ENCODE measurements at places on chromosomes 16 and 17.

DNA sequence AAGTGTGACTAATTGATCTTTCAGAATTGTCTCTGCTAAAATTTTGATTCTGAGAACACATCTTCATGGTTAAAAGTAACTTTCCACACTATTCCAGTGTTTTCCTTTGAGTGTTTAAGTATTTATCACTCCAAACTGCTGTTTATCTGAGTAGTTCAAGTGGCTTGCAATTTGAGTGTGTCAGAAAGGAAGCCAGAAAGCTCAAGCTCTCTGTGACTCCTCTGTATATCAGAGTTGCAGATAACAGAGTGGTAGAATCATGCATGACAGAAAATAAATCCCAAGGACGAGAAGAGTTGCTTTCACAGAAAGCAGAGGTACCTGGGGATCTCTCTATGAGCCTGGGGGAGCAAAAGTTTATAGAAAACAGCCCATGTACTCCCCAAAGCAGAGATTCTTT lies 130.0 kb downstream of the CYB561 start:
- DNase-seq, result no peak

DNA sequence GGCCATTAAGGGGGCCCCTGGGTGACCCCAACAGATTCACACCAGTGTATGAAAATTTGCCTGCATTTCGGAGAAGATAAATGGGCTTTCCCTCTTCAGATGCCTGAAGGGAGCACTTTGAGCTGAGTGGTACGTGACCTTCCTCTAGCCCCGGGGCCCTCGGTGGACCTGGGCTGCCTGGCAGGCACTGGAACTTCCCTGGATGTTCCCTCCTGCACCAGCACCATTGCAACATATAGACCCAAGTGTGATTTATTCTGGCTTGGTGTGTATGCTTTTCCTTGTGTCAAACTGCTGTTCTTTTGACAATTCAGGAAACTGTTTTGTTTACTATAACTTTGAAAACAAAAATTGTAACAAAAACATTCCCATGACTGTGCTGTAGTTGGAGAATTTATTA lies 93.8 kb downstream of the TNFRSF13B start:
- no peak for DNase-seq

GRCh38 chr16:1342526-1343427 lies 8.9 kb downstream of the TSR3 start:
- peak; percentile 81 for DNase-seq

DNA sequence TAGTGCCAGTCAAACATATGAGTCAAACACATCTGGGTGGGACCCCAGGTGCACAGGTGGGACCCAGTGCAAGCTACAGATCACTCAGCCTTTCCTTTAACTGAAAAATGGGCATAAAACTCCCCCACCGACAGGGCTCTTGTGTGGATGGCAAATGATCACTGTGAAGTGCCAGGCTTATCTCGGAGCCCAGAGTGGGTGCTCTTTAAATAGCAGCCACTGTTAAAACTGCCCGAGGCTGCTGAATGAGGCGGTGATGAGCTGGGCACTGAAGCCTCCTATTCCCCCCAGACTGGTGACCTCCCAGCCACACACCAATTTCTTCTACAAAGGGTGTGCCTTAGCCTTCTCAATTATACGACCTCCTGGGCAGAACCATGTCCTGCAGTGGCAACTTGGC lies 433.8 kb downstream of the SLC39A11 start:
- DNase-seq, result no peak

- no peak for DNase-seq
These were observed 39.7 kb upstream of the CNTNAP4 start for GRCh38 chr16:76237471-76237870.

- no peak for DNase-seq
These were observed 537 bp downstream of the GOSR1 start for GRCh38 chr17:30477774-30478115.

DNA sequence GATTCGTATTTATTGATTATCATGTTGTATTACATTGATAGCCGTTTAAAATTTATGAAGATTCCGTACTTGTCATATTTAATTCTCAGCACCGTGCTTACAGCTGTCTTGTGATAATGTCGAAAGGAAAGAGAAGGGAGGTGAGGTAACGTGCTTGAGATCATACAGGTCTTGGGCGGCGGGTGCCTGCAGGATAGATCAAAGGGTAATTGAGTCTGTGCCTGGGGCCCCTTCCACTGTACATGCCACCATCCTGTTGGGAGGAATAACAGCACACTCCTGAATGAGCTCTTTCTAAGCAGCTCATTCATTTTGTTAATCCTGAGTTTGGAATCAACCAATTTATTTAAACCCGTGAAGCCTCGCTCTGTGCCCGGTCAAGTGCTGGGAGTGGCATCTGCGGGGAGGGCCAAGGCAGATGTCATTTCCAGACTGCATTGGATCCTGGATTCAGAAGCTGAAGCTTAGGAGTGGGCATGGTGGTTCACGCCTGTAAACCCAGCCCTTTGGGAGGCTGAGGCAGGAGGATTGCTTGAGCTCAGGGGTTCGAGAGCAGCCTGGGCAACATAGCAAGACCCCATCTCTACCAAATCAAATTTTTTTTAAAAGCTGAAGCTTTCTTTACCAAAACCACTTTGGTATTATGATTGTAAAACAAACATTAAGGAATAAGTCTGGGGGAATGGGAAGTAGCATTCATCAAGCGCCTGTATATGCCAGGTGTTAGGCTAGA lies 25.8 kb downstream of the WWOX start:
- DNase-seq, result no peak

DNA sequence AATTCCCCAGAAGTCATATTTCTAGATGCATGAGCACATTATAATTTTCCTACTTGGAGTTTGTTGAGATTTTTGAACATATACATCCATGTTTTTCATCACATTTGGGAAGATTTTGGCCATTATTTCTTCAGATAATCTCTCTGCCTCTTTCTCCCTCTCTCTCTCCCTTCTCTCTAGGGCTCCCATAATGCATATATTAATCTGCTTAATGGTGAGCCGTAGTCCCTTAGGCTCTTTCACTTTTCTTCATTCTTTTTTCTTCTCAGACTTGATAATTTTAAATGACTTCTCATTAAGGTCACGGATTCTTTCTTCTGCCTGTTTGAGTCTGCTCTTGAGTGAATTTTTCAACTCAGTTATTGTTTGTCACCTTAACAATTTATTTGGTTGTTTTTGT lies 101.5 kb downstream of the IRX3 start:
- no peak for DNase-seq

GRCh38 chr17:18256776-18257175 lies 1.8 kb downstream of the FLII start:
- DNase-seq, result no peak

- DNase-seq, result no peak
These were observed 16.8 kb upstream of the PABPN1L start for GRCh38 chr16:88883117-88883895.

GRCh38 chr17:76139801-76140660 lies 1.0 kb downstream of the FOXJ1 start:
- no peak for DNase-seq

- DNase-seq, result no peak
These were observed 145.9 kb downstream of the PRKCB start for GRCh38 chr16:23981429-23982399.

- DNase-seq, result no peak
These were observed 6.3 kb downstream of the CCDC102A start for GRCh38 chr16:57530104-57530521.

DNA sequence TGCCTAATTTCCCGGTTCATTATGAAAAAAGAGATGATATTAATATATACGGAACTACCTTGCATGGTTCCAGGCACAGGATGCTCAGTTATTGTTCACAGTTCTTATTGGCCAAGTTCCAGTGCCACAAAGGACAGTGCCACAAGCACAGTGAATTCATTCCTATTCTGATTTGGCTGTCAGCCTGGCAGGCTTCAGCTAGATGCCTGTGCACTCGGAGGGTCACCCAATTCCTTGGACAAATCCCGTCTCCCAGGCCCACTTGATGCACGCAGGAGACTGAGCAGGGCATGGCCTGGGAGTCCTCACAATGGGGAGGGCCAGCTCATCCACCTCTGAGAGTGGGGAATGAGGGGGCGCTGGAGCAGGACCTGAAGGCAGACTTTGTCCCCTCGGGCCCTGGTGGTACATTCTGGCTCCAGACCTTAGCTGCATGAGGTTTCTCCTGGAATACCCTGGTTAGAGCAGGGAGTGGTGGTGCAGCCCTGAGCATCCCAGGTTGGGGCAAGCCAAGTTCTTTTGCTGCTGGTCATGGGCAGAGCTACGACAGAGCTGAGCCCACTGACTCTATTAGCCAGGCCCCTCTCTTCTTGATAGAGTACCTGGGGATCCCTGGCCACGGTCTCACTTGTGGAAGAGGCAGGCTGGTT lies 41.4 kb downstream of the MIS12 start:
- DNase-seq, result no peak

GRCh38 chr17:48062273-48062672 lies 14.1 kb downstream of the NFE2L1 start:
- no peak for DNase-seq

DNA sequence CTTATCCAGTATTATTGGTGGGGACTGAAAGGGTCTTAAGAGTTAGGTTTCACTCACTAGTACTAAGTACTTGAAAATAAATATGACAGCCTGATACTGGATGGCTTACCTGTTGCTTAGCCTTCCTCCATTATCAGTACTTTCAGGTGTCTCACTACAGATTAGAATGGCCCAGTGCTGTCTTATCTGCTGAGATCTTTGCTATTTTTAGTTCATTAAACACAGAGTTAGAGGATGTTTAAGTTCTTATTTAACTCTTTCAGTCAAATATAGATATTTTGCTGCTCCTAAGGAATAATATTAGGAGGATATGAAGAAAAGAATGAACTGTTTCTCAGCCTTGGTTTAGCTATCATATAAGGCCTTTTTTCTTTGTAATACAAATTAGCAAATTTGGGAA lies 74.8 kb downstream of the NLK start:
- no peak for DNase-seq

DNA sequence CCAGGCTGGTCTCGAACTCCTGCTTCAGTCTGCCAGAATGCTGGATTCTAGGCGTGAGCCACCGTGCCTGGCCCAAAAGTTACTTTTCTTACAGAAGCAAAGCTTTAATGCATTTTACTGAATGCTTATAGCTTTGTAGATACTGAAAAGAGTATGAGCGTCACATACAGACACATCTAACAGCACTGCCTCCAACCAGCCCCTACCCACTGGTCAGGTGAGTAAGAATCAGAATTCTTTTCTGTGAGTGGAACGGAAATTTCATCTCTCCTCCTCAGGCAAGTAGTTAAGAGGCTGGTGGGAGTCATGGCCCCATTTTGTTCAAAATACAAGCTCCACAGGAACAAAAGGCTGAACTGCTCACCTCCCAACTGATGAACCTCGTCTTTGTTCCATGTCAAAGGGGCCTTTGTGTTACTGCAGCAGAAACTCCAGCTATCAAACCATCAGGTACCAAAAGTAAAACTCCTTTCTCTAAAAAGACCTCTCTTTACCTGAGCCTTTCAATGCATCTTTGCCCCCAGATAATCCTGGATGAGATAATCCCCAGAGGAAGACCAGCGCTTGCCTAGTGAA lies 92.4 kb upstream of the RPH3AL start:
- no peak for DNase-seq

DNA sequence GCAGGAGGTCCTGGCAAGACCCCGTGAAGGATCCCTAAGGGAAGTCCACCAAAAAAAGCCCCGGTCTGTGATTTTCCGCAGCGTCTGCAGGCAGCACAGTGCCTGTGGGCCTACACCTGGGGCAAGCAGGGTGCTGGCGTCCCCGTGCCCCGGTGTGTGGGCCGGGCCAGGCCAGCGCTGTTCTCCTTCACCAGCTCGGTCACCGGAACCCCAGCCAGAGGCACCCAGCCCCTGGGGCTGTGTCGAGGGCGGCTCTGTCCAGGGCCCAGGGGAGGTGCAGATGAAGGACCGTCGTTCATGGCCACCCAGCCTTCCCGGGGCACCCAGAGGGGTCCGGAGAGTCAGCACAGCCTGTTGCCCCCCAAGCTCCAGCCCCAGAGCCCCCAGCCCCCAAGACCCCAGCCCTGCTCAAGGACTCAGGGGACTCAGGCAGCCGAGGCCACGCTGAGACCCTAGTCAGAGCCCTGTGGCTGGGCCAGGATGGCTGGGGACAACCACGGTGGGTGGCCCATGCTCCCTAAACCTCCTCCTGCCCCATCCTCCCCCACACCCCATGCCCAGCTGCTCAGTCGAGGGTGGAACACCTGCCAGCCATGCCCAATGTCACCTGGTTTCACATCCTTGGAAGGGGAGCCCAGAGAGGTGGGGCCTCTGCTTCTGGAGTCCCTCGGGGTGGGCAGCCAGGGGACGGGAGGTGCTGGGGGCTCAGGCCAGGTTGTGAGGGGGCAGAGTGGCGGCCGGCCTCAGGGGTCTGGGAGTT lies 5.7 kb upstream of the C1QTNF8 start:
- DNase-seq, result no peak

DNA sequence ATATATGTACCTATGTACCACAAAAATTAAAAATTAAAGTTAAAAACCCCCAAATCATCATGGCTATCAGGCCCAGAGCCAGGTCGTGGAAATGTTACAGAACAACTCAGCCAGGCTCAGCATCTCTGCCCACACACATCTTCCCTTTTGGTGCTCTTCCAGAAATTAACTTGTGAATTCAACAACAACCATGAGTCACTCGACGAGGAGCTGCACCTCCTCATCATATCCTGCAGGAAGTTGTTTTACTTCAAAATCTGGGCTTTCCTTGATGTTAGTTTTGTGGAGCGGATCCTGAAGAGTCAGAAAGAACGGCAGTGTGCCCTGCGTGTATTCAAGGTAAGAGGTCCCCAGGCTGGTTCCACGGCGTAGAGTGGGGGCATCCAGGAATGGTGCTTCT lies 10.6 kb downstream of the FBXO39 start:
- DNase-seq, result no peak

DNA sequence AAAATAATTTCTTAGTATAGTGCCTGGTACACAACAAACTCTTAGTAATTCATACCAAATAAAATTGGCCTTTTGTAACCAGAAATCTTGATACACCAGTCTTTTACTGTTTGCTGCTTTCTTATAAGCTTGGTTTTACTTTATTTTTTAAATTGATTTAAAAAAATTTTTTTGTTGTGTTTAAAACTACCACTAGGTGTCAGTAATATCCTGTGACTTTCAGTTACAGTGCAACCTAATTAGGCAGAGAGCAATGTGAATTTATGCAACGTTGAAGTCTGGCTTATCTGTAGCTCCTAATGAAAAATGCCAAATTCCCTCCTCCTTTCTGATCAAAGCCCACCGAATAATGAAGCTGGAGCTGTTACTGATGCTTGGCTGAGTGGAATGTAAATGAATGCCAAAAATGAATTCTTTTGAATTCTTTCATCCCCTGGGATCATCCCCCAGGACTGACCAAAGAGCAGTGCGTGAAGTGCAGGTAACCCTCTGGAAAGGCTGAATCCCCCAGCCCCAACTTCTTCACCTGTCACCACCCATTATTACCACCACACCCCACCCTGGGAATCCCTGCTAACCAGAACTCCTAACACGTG lies 3.8 kb downstream of the ERCC4 start:
- DNase-seq, result no peak

DNA sequence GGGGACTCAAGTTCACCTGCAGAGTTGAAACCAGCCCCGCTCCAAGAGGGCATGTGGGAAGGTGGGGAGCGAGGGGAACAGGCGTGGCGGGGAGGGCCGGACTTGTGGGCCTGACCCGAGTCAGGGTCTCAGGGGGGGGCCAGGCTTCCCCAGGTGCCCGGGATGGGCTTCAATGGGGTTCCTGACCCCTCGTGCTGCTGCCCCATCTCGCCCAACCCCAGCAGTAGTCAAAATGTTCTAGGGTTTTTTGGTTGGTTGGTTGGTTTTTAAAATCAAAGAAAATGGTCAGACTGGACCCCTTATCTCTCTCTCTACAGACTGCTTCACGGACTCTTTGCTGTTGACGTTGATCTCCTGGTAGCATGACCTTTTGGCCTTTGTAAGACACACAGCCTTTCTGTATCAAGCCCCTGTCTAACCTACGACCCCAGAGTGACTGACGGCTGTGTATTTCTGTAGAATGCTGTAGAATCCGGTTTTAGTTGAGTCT lies 69.5 kb downstream of the AMFR start:
- peak; percentile 16 for DNase-seq
